Activated T-cell treated with anti-CD3 and anti-CD28 coated beads for 4 hours (primary cell): ENCODE measurements at places on chromosomes 4 and X.

DNA sequence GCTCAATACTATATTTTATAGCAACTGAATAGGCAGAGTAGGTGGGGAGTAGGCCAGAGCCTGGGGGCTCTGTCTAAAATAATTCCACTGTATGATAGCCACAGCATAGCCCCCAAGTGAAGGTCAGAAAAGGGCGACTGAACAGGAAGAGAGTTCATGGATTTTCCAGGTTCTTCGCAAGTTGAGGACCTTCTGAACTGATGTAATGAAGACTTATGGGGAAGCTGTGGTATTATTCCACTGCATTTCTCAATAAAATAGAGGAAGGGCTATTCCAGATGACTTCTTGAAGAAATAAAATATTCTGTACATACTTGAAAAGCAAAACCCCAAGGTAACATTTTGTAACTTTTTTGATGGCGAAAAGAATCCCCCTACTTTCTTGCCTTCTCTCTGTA, 231.4 kb upstream of the GPC4 start:
- DNase-seq = no peak

GRCh38 chrX:136666088-136666487, 18.1 kb downstream of the CD40LG start:
- no peak for DNase-seq

GRCh38 chr4:130738233-130738632, 1642.3 kb downstream of the C4orf33 start:
- no peak for DNase-seq

GRCh38 chr4:123617791-123618190, 221.2 kb downstream of the SPRY1 start:
- DNase-seq = no peak

- no peak for DNase-seq
Observed at GRCh38 chr4:176393306-176394013, 73.7 kb downstream of the SPCS3 start.

DNA sequence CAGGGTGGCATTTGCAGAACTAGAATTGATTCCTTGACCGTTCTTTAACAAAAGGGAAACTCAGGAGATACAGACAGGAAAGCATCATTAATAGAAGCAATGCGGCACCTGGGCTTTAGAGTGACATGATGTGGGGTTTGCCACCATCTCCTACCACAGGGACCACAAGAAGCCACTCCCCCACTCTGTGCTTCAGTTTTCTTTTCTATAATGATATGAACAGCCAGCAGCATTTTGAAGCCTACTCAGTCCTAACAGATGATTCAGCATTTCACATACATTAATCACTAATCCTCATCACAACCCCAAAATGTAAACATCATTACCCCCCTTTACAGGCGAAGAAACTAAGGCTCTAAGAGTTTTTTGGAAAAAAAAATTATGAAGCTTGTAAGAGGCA, 22.9 kb downstream of the CCDC149 start:
- no peak for DNase-seq

- no peak for DNase-seq
Observed at GRCh38 chr4:16894406-16894805, 4.0 kb downstream of the LDB2 start.

DNA sequence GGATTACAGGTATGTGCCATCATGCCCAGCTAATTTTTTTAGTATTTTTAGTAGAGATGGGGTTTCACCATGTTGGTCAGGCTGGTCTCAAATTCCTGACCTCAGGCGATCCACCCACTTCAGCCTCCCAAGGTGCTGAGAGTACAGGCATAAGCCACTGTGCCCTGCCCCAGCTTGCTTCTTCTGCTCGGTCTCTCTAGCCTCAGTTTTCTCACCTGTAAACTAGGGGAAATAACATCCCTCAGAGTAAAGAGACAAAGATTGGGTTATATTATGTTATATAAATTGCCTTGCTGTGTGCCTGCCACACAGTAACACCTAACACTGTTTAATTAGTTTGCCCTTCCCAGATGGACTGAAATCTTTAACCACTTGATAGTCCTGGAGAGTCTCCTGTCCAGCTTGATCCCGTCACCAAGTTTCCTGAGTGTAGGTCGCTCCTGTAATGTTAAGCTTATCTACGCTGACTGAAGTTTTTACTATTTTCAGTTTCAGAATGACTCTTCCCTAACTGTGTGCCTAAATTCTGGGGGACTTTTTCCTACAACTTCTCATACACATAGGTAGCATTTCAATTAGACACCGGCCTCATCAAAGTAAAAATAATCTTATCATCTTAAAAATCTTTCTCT, 412.7 kb upstream of the TENM3 start:
- DNase-seq = no peak

DNA sequence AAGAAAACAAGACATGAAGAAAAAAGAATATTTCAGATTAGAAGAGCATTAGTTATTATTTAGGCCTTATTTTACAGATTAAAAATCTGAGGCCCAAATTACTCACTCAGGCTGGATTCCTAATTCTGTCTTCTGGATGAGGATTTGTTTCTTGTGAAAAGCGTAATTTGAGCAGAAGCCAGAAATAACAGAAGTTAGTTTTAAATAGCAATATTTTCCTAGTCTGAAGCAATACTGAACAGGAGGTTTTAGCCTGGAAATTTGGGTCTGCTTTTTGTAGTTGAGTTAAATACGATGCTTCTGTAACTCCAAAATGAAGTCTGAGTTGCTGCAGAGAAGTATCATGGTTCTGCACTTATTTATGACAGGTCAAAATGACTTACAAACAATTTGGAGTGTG, 124.9 kb downstream of the RTL3 start:
- DNase-seq = no peak

DNA sequence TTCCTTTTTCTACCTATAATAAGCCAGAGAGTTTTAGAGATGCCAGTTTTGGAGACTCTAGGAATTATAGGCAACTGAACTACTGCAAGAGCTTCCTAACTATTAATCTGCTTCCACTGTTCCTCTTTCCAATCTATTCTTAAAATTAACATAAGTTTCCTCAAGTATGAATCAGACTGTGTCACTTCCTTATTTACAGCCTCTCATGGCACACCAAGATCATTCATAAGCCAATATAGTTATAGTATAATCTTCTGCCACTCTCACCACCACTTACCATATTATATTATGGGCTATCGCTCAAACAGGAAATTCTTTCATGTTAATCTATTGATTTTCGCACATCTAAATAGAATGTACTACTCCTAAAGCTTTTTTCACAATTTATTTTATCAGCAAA, 383.5 kb downstream of the STPG2 start:
- no peak for DNase-seq

- DNase-seq = no peak
Observed at GRCh38 chr4:131248314-131248713, 1900.8 kb upstream of the PCDH10 start.

- no peak for DNase-seq
Observed at GRCh38 chr4:13515268-13515667, 29.0 kb downstream of the NKX3-2 start.

- no peak for DNase-seq
Observed at GRCh38 chr4:186932631-186933187, 209.1 kb upstream of the FAT1 start.

DNA sequence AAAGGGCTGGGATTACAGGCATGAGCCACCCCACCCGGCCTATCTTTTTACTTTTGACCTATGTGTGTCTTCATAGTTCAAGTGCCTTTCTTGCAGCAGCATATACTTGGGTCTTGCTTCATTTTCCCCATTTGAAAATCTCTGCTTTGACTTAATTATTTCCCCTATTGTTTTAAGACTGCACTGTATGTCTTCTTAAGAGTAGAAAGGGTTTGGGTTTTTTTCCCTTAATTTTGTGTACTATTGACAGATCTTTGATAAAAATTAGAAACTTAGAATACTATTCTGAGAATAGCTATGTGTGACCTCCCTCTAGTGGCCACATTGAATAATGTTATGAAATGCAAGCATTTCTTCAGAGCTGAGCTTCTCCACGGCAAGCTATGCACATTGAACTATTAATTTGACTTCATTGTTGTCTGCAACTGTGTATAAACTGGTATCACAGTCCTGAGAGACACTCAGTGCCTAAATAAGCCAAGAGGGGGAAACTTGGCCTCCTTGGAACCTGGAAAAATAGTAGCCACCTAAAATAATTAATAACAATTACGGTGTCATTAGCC, 8.7 kb upstream of the SLC25A4 start:
- DNase-seq = no peak

DNA sequence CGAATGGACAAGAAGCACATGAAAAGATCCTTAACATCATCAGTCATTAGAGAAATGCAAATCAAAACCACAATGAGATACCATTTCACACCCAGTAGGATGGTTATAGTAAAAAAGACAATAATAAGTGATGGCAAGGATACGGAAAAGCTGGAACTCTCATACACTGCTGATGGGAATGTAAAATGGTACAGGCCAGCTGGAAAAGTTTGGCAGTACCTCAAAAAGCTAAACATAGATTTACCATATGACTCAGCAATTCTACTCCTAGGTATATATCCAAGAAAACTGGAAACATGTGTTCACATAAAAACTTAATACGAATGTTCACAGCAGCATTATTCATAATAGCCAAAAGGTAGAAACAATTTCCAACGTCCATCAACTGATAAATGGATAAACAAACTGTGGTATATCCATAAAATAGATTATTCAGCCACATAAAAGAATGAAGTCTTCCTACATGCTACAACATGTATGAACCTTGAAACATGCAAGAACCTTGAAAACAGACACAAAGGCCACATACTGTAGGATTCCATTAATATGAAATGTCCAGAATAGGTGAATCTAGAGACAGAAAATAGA, 11.9 kb downstream of the RPS6KA3 start:
- DNase-seq = no peak

- DNase-seq = no peak
Observed at GRCh38 chr4:93829820-93830687, 1.5 kb downstream of the ATOH1 start.

GRCh38 chr4:41058426-41058825, 155.9 kb downstream of the APBB2 start:
- DNase-seq = no peak

- DNase-seq = no peak
Observed at GRCh38 chr4:132101526-132101925, 1047.6 kb upstream of the PCDH10 start.

- DNase-seq = no peak
Observed at GRCh38 chr4:60042941-60043340, 1157.2 kb upstream of the ADGRL3 start.
